ENCODE measurements at places on chromosomes 4 and X.

DNA sequence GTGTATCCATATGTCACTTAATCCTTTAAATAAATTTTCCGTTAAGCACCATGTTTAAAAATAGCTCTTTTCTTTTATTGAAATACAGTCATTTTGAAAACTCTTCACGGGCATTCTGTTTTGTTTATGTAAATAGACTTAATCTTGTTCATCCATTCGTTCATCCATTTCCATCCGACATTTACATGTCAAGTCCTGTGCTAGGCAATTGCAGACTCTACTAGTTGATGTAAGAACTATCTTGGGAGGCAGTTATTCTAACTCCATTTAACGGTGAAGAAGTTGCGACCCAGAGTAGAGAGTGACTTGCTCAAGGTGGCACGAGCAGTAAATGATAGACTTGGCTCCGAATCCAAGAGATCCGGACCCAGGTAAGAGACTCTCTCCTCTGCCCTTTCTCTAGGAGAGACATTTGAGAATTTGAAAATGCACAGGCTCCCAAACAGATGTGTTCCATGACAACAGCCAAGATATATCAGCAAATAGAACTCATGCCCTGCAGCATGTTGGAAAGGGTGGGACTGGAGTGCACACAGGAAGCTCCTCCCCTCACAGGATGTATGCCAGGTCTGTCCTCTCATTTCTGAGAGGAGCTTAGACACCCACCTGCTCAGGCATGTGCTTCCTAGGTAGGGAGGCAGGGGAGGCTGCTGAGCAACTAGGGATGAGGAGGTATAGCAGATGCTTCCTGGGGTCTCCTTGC lies 64.5 kb downstream of the DRD5 start:
- no peak for DNase-seq

- DNase-seq, result no peak
Observed at GRCh38 chrX:7054219-7055216, 93.0 kb upstream of the STS start.

DNA sequence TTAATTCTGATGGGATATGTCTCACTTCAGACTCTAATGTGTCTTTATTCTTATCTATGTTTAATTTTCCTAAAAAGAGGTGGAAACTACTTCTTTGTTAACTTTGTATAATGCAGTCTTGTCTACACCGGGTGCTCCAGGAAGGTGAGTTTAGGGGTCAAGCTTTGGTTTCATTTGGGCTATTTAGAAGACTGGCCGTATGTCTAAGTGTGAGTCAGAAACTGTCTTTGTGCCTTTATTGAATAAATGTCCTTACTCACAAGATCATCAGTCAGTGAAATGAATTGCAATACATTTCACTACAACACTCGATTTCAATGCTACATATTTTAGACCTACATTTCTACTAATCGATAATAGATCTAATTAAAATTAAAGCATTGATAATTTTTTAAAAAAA lies 56.2 kb downstream of the PROM1 start:
- no peak for DNase-seq

- no peak for DNase-seq
Observed at GRCh38 chr4:37998226-37998625, 38.0 kb downstream of the PTTG2 start.

- no peak for DNase-seq
Observed at GRCh38 chr4:168758351-168758876, 251.6 kb downstream of the CBR4 start.

- no peak for DNase-seq
Observed at GRCh38 chr4:26953770-26954423, 93.3 kb downstream of the STIM2 start.

DNA sequence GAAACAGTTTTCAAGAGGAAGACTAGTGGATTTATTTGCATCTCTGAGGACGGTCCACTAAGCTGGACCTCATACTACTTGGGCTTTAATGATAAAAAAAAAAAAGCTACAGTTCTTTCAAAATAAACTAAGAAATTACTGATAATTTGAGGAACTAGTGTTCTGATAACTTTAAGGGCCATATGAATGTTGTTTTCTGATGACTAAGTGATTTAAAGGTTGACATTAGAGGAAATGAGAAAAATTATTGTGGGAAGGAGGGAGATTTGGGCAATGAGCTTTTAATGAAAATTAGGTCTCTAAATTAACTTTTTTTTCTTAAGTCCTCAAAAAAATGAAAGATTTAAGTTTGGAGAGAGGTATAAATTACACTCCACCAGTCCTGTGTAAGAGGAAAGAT lies 60.8 kb upstream of the IL2 start:
- DNase-seq, result no peak
